OCI-LY7 (cell line): ENCODE measurements at places on chromosomes 1 and 21. TPM values are rescaled to one million over a fixed set of nuclear protein-coding genes. Genes with fewer than 3 reads are reported as not detected.

Gene STIL
- 54.0 and 60.0 TPM in 2 replicates for total RNA-seq

- no peak for DNase-seq
These were observed 83.1 kb upstream of the CSF3R start for GRCh38 chr1:36565576-36566501.

DNA sequence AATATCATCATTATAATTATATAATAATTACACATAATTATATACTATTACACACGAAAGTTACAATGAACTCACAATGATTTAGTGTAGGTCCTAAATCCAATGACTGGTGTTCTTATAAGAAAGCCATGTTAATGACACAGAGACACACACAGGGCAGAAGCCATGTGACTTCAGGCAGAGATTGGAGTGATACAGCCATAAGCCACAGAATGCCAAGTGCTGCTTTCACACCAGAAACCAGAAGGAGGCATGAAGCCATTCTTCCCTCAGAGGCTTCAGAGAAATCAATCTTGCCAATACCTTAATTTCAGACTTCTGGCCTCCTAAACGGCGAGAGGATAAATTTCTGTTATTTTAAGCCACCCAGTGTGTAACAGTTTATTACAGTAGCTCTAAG, 147.4 kb upstream of the KRTAP19-8 start:
- no peak for DNase-seq

Gene TCHHL1
- total RNA-seq = not detected in 2 replicates

GRCh38 chr1:112870887-112871646, 84.9 kb downstream of the SLC16A1 start:
- DNase-seq = no peak

- DNase-seq = no peak
These were observed 3.1 kb upstream of the DDAH1 start for GRCh38 chr1:85467929-85468540.

GRCh38 chr1:192839162-192840066, 30.6 kb downstream of the RGS2 start:
- DNase-seq = no peak

Gene JAM2
- total RNA-seq = 1.4 and 1.7 TPM in 2 replicates

- DNase-seq = no peak
These were observed 18.0 kb upstream of the PRKAA2 start for GRCh38 chr1:56627019-56627635.

Gene ADGRL4
- total RNA-seq = not detected in 2 replicates

DNA sequence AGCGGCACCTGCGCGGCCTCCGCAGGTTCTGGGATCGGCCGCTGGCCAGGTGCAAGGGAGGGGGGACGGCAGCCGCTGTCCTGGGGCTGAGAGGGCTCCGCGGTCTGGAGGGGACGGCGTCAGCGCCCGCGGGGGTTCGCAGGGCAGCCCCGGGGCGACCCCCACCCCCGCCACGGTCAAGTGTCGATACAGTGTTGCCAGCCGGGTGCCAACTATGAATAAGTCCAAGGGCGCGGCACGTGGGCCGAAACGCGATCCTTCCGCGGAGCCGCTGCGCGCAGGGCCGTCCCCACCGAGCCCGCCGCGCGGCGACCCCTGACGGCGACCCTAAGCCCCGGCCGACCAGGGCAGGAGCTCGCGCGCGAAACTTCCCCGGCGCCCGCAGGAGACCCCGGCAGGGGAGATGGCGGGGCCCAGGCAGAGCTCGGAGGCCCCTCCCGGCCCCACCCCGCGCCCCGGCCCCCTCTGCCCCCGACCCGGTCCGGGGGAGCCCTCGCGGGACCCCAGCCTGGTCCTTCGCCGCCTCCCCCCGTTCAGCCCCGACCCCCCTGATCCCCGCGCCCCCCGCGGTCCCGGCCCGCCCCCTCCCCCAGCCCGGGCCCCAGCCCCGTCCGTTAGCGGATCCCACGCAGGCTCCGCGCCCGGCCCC, 586 bp upstream of the AGPAT3 start:
- DNase-seq = no peak

- DNase-seq = no peak
These were observed 88.4 kb downstream of the PRKAB2 start for GRCh38 chr1:147083919-147084272.

Gene SLC1A7
- total RNA-seq = not detected in 2 replicates

DNA sequence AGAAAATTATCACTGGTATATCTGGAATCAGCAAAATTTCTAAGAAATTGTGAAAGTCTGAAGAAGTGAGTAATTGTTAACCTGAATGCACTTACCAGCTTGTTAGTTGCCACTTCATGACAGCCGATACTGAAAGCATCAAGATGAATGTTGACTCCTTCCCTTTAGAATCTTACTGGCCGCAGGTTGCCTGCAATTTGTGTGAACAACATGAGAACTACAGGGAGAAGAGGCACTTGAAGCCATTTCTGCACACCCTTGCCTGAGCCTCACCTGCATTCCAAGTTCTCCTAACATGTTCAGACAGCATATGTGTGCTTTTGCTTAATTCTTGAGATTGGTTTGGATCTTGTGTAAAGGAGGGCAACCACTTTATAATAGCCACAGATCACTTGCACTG, 59.2 kb upstream of the SSX2IP start:
- no peak for DNase-seq

DNA sequence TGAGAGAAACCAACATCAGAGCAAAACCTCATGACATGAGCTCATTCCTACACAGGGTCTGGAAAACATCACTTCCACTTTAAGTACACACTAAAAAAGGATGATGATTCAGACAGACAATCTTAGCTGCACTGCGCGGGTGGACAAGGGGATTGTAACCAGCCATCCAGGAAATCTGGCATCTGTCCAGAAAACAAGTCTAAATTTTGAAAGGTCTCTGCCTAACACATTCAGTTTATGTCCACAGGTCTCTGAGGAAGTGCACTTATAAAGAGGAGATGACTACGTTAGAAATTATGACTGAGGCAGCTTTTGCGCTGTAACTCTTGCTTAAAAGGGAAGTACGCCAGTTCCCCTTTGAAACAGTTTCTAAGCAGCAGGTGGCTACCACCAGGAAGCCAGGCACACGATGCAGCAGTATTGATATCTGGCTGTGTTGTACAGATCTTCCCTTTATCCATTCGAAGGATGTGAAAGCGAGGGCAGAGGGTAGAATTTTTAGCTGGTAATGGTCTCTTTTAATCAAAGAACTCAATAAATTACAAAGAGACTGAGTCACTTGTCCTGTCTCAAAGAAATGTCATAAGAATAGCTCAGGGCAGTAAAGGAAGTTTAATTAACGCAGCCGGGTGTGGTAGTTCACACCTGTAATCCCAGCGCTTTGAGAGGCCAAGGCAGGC, 128.0 kb downstream of the SETD4 start:
- peak; percentile 91 for DNase-seq

Gene NPR1
- total RNA-seq = not detected in 2 replicates
